ENCODE measurements at places on chromosomes 7 and 10.

DNA sequence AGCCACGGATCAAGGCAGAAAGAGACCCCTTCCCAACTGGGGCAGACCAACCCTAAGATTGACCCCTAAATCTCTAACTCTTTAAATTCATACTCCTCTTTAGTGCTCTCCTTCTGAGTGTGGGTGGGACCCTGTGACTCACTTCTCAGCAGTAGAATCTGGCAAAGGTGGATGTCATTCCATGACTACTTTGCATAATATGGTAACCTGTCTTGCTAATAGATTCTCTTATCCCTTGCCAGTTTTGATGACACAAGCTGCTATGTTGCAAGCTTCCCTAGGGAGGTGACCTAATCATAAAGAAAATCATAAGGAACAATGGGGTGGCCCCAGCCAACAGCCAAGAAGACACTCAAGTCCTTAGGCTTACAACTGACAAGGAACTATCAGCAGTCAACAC lies 155.4 kb upstream of the VWC2 start:
- DNase-seq, result no peak

DNA sequence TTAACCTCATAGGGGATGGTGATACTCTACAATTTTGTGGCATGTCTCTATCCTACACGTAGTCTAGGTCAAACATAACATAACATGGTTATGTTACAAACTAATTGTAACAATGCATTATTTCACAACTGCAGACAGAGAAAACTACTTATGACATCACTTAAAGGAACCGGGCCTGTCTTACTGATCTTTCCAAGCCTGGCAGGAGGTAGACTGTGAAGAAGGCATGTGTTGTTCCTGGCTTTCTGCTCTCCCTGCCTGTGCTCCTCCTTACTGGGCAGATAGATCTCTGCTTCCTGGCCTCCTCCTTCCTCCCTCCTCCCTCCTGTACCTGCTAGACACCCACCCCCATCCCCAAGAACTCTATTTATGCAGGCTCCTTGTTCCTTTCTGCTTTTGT lies 5.4 kb downstream of the CACNB2 start:
- DNase-seq, result no peak

DNA sequence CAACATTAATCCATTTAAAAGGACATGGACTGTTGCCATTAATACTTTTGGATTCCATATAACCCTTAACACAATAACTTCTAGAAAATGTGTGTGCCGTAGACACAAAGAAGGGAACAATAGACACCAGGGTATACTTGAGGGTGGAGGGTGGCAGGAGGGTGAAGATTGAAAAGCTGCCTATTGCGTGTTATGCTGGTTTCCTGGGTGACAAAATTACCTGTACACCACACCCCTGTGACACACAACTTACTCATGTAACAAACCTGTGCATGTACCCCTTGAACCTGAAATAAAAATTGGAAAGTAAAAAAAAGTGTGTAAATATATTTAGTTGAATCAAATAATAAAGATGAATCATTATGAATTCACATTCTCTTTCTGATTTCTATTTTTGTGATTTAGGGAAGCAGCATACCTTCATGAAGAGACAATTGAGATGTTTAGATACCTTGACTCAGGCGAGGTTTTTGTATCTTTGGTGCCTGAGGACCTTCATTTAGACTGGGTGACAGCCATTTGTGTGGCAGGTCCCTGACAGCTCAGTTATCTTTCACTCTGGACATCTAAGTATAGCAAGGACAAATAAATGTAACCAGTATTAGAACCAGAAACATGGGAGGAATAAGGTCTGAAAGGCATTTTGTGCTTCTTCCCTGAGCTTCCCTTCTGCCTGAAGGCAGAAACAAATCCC lies 28.7 kb downstream of the GIMAP8 start:
- no peak for DNase-seq

DNA sequence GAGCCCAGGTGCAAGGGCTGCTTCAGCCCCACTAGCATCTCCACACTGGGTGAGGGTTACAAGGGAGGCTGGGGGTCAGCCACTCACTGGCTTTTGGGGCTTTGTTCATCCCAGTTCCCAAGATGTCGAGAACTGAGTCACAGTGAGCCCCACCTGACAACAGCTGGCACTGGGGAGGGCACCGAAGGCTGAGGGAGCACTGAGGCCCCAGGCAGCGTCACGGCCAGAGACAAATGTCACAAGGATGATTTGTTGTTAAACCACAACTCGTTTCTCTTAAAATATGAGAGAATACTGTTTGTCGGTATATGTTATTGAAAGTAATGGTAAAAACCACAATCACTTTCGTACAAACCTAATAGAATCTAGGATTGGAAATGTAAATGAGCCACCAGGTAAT lies 219.9 kb downstream of the CELF2 start:
- no peak for DNase-seq

GRCh38 chr7:131509781-131510180 lies 46.6 kb downstream of the PODXL start:
- no peak for DNase-seq

DNA sequence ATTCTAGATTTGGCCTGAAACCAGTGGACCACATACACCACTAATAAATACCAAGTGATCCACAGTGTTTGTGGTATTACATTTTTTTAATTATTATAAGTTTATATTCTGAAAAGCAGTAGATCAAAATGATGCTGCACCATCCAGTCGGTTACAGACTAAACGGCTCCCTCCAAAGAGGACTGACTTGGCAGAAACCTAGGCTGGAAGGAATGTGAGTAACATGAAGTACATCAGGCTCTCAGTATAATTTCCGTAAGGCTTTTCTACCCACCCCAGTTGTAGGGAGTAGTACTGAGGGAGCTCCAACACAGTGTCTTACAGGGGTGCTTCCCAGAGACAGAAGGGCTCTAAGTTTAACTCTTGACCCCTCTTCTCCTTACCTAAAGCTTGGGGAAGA lies 119.5 kb downstream of the TRRAP start:
- no peak for DNase-seq

DNA sequence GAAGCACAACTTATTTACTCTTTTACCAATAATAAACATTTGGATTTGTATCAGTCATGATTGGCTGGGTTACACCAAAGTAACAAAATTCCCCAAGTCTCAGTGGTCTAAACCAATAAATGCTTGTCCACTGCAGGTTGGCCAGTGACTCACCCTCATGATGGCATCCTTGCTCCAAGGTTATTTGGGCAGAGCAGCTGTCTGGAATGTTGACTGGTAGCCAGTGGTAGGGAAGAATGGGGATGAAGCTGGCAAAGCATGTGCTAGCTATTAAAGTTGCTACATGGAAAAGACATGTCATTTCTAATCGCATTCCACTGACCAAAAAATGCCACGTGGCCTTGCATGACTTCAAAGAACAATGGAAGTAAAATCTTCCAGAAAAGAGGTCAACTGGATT lies 1168.7 kb upstream of the CELF2 start:
- no peak for DNase-seq

DNA sequence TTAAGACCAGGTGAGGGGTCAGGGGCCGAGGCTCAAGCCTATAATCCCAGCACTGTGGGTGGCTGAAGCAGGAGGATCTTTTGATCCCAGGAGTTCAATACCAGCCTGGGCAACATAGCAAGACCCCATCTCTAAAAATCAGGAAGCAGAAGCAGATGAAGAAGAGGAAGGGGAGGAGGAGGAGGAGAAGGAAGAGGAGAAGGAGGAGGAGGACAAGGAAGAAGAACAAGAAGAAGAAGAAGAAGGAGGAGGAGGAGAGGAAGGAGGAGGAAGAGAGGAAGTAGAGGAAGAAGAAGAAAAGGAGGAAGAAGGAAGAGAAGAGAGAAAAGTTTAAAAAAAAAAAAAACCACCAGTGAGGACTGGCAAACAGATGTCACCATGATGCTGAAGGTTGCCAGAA lies 92.0 kb upstream of the TMEM26 start:
- DNase-seq, result no peak

DNA sequence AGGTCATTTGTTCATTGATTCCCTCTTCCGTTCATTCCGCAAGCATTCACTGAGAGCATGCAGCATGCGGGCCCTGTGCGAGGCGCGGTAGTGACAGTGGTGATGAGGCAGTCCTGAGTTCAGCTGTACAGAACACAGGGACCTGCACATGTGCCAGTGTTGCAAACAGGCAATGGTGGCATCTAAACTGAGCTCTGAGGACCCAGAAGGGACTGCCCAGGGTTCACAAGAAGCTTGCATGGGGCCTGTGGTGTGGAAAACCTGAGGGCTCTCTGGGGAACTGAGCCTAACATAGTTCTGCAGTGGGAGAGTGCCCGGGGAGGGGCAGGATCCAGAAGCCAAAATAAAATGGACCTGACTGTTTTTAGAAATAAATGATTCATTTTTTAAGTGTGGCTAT lies 13.2 kb downstream of the ZNF488 start:
- DNase-seq, result no peak

GRCh38 chr7:141362580-141363435 lies 188.4 kb upstream of the AGK start:
- DNase-seq, result no peak

DNA sequence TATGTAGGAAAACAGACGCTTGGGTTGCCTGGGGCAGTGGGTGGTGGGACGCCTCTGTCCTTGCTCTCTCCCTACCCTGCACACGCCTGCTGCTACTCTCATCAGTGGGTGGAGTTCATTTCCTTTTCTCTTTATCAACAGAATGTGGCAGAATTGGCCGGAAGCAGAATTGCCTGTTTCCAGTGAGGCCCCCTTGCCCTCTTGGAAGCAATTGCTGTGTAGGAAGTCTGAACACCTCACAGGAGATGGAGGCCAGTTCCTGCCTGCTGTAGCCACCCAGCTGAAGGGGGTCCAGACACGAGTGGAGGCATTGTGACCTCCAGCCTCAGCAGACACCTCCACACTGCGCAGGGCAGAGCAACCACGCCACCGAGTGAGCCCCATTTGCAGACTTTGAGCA lies 331.6 kb upstream of the ZNF32 start:
- DNase-seq, result no peak

GRCh38 chr7:27665531-27665930 lies 2.8 kb upstream of the HIBADH start:
- DNase-seq, result no peak

DNA sequence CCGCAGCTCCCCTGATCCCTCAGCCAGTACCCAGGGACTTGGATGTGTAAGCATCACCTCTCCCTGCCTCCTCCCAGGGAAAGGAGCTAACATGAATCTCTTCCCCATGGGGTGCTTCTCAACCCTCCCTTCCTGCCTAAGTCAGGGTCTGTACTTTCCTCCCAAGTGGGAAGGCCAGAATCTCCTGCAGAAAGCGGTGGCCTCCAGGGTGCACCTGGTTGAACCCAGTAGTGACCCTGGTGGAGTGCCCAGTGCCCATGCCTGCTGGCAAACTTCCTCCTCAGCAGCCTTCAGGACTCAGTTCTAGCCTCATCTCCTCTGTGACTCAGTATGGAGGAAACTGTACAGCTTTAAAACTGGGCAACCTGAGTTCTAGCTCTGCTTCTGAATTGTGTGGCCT lies 2.8 kb upstream of the LOXL4 start:
- DNase-seq, result no peak

GRCh38 chr7:95986178-95986764 lies 213.9 kb downstream of the DYNC1I1 start:
- DNase-seq, result no peak

- DNase-seq, result no peak
Measured at GRCh38 chr7:139245401-139245800, 14.4 kb downstream of the UBN2 start.

GRCh38 chr10:133164816-133165555 lies 5.0 kb downstream of the KNDC1 start:
- DNase-seq, result no peak

GRCh38 chr10:76769582-76769981 lies 868.0 kb downstream of the KCNMA1 start:
- DNase-seq, result no peak

DNA sequence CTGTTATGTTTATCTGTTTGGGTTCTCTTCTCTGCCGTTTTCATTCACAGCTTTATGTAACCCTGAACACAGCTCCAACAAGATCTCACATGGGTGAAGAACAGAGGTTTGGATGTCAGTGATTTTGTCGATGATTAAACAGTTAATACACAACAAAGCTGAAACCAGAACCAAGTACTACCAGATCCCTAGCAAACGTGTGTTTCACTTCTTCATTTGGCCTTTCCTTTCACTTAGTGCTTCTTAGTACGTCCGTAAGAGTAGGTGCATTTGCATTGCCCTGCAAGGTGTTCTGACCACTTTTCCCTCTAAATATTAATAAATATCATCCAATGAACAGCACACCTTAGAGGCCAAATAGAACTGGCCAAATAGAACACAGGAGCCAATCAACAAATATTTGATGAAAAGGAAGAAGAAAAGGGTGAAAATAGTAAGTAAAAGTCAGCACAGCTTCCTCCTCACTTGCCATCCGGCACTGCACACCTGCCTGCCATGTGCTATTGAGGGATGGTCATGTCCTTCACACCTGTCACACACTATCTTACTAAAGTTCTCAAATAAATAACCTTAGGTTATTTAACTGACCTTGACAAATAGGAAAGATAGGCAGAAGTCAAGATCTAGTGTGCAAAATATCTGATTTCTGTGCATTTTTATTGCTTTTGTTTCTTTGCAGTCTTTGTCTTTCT lies 252.6 kb upstream of the ANKRD30A start:
- DNase-seq, result no peak

DNA sequence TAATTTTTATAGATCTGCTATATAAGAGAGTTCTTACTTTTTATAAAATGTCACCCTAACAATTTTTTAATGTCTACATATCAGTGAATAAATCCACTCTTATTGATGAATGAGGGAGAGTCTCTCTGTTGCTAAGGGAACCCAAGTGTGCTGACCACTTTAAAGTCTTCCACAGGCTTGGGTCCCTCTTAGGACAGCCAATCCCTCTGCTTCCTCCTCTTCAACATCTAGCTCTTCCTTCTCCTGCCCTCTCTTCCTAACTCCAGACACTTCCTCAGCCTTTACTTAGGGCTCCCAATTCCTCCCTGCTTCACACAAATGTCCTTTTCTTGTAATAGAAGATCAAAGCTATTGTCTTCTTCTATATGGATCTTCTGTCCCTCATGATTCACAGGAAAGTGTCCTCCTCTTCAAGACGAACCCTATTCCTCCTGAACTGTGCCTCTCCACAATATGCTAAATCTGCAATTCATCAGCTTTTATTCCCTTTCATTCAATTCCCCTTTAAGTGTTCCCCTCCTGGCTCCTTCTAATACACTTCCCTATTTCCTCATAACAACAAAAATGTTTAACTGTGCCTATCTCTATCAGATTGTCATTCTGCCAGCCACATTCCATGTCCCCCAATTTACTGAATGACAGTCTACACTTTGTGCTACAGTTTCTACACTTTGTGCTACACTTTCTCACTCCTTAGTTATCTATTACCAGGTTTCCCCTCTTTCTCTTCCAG lies 37.7 kb downstream of the CDK6 start:
- no peak for DNase-seq

DNA sequence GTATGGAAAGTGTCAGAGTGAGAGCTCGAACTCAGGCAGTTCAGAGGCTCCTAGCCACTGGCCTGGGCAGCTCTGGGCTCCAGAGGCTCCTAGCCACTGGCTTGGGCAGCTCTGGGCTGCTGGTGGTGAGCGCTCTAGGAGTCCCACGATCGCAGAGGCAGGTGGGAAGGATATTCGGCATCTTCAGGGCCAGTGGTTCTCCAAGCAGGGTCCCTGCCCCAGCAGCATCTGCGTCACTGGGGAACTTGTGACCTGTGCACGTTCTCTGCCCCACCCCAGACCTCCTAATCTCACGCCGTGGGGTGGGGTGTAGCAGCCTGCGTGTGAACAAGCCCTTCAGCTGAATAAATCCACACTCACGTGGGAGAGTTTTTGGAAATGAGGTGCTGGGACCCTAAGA lies 25.2 kb upstream of the BTBD16 start:
- DNase-seq, result no peak
